ENCODE measurements at places on chromosomes 1 and 21.

DNA sequence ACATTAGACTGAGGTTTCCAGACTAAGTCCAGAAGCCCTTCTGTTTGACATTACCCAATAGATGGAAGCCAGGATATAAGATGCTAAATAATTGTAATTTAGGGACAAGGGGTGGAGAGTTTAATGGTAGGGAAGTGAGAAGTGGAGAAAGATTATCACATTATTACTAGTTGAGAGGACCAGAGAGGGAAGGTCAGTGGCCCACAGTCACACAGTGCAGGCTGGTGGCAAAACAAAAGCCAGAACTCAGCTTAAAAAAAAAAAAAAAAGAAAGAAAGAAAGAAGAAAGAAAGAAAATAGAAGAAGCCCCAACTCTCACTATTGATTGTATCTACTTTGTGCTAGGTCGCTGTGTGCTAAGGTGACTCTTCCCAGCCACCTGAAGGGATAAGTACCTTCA is 41.6 kb upstream of the WNT4 start:
- no peak for DNase-seq

GRCh38 chr1:244011786-244012185 is 39.3 kb upstream of the ZBTB18 start:
- no peak for DNase-seq

DNA sequence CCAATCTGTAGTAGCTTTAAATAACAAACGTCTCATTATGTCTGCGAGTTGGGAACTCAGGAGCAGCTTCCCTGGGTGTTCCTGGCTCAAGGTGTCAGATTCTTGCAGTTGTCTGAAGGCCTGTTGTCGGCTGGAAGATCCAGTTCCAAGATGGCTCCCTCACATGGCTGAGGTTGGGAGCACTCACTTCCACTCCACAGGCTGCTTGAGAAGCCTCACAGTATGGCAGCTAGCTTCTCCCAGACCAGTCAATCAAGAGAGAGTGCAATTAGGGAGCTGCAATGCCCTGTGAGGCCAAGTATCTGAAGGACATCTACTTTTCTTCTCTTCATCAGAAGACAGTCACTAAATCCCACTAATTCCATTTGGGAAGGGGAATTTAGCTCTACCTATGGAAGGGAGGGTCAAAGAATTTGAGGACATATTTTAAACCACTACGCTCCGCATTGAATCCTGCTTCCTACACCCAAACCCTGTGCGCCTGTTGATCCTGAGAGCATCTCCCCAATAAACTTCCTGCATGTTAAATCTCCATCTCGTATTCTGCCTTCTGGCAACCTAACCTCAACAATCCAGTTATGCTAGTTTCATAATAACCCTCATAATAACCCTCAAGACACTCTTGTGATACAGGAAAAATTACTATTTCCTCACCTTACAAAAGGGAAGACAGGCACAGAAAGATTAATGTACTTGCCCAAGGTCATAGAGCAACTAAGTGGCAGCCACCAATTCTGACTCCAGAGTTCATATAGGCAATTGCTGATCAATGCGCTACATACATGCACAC is 3.6 kb upstream of the VPS26C start:
- DNase-seq = no peak

DNA sequence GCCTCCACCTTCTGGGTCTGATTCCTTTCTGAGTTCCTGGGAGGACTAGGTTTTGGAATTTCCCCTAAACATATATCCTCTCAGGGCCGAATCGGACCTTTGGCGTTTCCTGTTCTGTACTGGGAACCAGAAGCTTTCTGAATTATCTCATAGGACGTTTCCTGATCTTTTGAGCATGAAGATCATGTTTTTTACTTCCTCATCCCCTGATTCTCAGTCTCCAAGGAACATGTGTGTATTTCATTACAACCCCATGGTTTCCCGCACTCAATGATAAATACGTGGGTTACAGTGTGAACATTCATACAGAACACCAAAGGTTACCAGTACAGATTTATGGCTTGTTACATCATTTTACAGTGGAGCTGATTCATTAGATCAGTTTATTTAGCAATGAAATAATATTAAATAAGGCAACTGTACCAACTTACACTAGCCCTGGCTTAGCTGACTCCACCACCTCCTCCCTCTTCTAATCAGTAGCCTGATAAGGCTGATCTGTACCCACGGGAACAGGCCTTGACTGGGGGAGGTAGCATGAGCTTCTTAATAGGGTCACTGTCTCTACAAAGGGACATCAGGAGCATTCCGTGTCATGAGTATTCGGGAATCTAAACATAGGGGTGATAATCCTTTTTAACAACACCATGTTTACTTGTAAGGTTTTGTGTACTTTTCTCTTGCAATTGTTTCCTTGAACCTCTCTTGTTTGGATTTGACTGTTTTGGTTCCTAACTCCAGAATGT is 57.8 kb upstream of the ERRFI1 start:
- DNase-seq = no peak

- no peak for DNase-seq
These were observed 310.7 kb downstream of the DUSP10 start for GRCh38 chr1:221431068-221431651.

- no peak for DNase-seq
These were observed 85.5 kb upstream of the ATP1A1 start for GRCh38 chr1:116287341-116288200.

DNA sequence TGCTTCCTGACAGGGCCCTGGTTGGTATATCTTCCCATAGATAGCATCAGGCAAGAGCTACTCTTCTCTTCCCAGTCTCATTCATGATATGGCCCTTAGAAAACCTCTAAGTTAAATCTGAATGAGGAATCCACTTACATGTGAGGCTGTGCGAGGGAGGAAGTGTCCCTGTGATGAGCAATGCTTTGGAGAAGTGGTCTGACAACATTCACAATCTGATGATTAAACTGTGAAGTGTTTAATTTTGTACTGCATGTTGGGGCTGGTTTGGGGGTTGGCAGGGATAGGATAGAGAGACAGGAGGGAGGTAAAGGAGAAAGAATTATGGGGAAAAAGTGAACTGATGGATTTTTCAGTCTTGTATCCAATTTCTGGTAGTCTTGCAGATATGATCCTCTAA is 421.2 kb upstream of the DAB1 start:
- DNase-seq = no peak

DNA sequence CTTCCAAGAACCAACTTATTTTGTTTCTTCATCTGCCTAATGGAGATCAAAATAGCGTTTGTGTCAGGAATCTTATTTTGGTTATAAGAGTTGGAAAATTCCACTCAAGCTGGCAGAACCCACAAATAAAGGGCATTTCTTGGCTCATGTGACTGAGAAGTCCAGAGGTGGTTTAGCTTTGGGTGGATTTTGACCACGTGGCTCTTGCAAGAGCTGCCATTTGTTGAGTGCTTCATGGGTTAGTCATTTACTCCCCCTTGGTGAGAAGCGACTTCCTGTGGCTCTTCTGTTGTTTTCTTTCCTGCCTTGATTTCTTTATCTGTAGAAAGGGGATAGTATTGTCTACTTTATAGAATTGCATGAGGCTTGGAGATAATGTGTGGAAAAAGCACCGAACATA is 9.5 kb upstream of the RNF186 start:
- DNase-seq = no peak

GRCh38 chr1:112548547-112548946 is 39.8 kb downstream of the WNT2B start:
- no peak for DNase-seq

GRCh38 chr1:200452850-200453552 is 43.2 kb upstream of the ZNF281 start:
- DNase-seq = no peak
